ENCODE measurements at places on chromosomes 7 and 10.

- no peak for DNase-seq
Measured at GRCh38 chr10:124498056-124498455, 36.4 kb downstream of the LHPP start.

GRCh38 chr10:115935731-115936130, 337.3 kb downstream of the GFRA1 start:
- no peak for DNase-seq

- peak; percentile 16 for DNase-seq
Measured at GRCh38 chr7:101733713-101734475, 83.5 kb upstream of the CUX1 start.

GRCh38 chr10:103273041-103273441, 3.9 kb upstream of the INA start:
- DNase-seq = no peak

GRCh38 chr10:50605269-50605950, 18.3 kb downstream of the SGMS1 start:
- DNase-seq = peak; percentile 84

All from hematopoietic multipotent progenitor cell treated with erythropoietin and hydrocortisone succinate and interleukin-3 and kit ligand, for 8 days (in vitro differentiated cells).